ENCODE measurements at places on chromosomes 7 and 10. TPM values are rescaled to one million over a fixed set of nuclear protein-coding genes. Genes with fewer than 3 reads are reported as not detected.

GRCh38 chr7:24572997-24573553 lies at the start of gene PALS2:
TSS of gene PALS2 (plus strand) at chr7:24573452. CDS start at chr7:24623668, 50,216 bp downstream.
- H3K4me1 ChIP-seq = no peaks in the 10 kb centered on the region
- peak within 1 kb of the TSS; percentile 95 for H3K27ac ChIP-seq
- H3K27me3 ChIP-seq = no peaks in the 10 kb centered on the region
- DNase-seq = peak; percentile 78

GRCh38 chr10:121041906-121042305 lies 190.7 kb downstream of the WDR11 start:
- H3K27ac ChIP-seq = no peak overlapping the region
- DNase-seq = no peak
- no peak overlapping the region for H3K4me3 ChIP-seq
- no peaks in the 10 kb centered on the region for H3K4me1 ChIP-seq
- no peaks in the 10 kb centered on the region for H3K36me3 ChIP-seq
- H3K27me3 ChIP-seq = no peaks in the 10 kb centered on the region

- H3K4me1 ChIP-seq = no peaks in the 10 kb centered on the region
- no peaks in the 10 kb centered on the region for H3K36me3 ChIP-seq
- no peak for DNase-seq
- no peak overlapping the region for H3K27ac ChIP-seq
Measured at GRCh38 chr7:100003711-100004661, 11.4 kb upstream of the ZKSCAN1 start.

Gene AGAP9
- total RNA-seq = 7.3 TPM

DNA sequence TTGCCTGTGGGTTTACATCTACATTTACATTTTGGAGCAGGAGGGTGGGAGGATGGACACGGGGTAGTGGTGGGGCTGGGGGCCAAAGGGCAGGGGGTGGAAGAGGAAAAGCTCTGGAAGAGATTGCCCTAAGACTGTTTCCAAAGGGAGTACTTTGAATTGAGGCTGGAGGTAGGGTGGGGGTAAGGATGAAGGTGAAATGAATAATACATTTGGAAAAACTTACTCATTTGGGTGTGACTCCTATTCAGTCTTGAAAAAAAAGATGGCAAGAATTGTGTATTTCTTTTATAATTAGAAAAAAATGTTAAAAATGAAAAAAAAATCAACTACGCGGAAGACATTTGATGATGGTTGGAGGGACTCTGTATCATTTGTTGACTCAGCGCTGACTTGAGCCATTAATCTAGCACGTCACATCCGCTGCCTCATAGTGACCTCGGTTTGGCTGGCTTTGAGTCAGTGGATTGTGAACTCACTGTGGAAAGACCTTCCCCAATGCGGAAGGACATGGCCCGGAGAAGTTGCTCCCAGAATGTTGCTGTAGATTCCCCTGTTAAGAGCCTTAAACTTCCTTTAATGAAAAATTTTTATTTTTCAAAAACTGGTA lies 2.8 kb downstream of the FAM180A start:
- peak; percentile 86 for DNase-seq
- no peak overlapping the region for H3K4me3 ChIP-seq
- no peaks in the 10 kb centered on the region for H3K27me3 ChIP-seq
- H3K27ac ChIP-seq = peak overlapping the region; percentile 73
- H3K36me3 ChIP-seq = no peaks in the 10 kb centered on the region

Gene SLC16A9
- total RNA-seq = 1.3 TPM

Gene SPAM1
- not detected for total RNA-seq

Gene SUN1
- total RNA-seq = 200 TPM

Gene AQP1
- total RNA-seq = 680 TPM

Gene FAM25C
- not detected for total RNA-seq
